GM12878 (cell line): ENCODE measurements at places on chromosomes 5 and 9.
A peak's percentile ranks its signal among the peaks of the same experiment; 100 is the strongest.

DNA sequence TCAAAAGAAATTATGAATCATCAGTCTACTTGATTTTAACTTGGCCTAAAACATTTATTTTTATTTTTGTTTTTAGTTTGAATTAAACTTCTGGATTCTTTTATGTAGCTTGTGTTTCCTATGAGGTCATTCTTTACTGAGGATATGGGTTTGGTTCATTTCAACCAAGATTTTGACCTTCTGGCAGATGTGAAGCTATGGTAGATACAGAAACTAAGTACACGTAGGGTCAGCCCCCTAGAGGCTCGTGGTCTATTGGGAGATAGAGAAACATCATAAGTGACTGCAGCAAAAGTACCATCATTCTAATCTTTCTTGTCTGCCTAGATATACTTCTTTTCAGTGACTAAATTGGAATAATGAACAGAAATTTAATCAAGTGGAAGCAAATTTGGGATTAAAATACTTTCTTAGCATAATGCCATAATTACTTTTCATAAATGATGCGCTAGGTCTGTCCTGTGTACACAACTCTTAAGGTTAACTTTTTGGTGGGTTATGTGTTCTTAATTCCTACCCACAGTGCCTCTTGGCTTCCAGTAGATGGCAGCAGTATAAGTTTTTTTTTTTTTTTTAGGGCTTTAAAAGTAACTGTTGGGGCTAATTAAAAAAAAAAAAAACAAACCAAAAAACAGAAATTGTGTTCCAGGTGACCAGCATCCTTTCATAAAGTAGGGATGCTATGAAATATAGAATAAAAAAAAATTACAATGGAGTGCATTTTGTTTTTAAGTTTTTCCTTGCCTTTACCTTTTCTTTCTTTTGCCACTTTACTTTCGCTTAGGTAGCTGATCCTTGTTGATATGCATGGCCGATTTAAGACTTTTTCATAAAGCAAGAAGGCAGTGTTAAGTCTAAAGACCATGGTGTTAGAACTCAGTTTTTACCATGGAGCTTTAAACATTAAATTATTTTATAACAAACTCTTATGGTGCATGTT lies 49.9 kb downstream of the LRRTM2 start:
- H3K27me3 ChIP-seq = no peaks in the 10 kb centered on the region
- DNase-seq = no peak
- H3K36me3 ChIP-seq = peaks cover 7% of the 10 kb centered on the region; the same call in 1 of the 2 replicates
- H3K27ac ChIP-seq = no peak overlapping the region
- no peak overlapping the region for H3K4me3 ChIP-seq
- no peaks in the 10 kb centered on the region for H3K4me1 ChIP-seq

DNA sequence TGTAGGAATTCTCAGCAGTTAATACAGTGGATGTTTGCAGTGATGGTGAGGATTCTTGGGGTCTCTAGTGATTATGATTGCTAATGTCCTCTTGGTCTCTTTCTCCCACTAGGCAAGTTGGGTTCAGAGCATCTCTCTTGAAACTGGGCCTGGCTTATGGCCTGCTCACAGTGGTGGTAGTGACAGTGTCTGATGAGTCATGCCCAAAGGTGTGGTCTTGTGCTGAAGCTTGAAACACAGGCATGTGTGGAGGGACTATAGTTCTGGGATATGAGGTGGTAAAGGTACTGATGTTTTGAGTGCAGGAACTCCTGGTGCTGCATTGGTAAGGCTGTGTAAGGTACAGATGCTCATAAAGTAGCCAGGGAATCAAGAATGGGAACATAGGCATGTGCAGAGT lies 231.1 kb downstream of the FAM170A start:
- no peak for DNase-seq
- H3K36me3 ChIP-seq = no peaks in the 10 kb centered on the region
- no peaks in the 10 kb centered on the region for H3K4me1 ChIP-seq
- H3K4me3 ChIP-seq = no peak overlapping the region
- no peaks in the 10 kb centered on the region for H3K27me3 ChIP-seq

DNA sequence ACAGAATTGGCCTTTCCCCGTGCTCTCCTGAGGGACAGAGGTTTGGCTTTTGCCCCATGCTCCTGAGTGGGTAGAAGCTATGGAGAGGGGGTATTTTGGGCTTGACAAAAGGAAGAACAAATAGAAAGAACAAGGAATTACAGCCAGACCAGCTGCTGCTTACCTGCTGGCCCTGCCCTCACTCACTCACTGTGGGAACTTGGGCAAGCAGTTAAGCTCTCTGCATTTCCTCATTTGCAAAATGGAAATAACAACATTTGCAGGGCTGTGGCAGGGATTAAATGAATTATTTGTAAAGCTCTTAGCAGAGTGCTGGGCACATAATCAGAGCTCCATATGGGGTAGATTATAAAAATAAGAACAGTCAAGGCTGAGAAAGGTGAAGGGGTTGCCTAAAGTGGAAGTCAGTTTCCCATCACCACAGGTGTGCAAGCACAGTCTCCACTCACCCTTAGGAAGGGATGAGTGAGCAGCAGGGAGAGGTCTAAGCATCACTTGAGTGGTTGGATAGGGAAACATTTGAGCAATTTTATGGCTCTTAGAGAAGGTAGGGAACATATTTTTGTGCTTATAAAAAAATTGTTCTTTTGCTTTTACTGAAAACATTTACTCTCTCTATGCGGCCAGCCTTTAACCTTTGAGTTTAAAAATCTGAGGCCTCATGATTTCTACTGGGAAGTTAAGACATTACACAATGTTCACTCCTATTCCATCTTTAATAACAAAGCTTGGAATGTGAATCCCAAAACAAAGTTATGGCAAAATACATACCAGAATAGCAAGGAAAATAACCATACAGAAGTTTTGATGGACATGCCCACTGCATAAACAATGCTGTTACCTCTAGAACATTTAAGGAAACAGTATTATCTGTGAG lies 42.8 kb upstream of the LHFPL2 start:
- H3K4me3 ChIP-seq = no peak overlapping the region
- H3K36me3 ChIP-seq = no peaks in the 10 kb centered on the region
- no peak overlapping the region for H3K27ac ChIP-seq
- no peak for DNase-seq

GRCh38 chr5:168985454-168985853 lies 315.5 kb downstream of the SLIT3 start:
- no peak overlapping the region for H3K4me3 ChIP-seq
- DNase-seq = no peak
- no peaks in the 10 kb centered on the region for H3K27me3 ChIP-seq
- no peak overlapping the region for H3K27ac ChIP-seq

- no peaks in the 10 kb centered on the region for H3K36me3 ChIP-seq
- H3K4me3 ChIP-seq = no peak overlapping the region
- DNase-seq = no peak
- H3K27ac ChIP-seq = no peak overlapping the region
- H3K27me3 ChIP-seq = no peaks in the 10 kb centered on the region
Observed at GRCh38 chr9:78292716-78293497, 4.0 kb upstream of the PSAT1 start.

DNA sequence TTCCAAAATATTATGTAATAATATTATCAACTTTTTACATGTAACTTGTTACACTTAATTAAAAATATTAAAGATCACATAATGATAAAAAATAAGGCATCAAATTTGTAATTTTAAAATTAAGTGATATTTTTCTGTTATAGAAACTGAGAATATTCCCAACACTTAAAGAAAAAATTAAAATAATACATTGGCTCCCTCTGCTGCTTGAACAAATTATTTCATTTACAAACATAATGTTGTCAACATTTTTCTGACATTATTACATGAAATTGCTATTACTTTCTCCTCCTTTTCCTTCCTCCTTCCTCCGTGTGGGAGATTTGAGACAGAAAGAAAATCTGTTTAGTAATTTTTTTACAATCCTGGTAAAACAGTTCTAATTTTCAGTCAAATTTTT lies 42.3 kb downstream of the RNF180 start:
- H3K4me1 ChIP-seq = no peaks in the 10 kb centered on the region
- H3K36me3 ChIP-seq = no peaks in the 10 kb centered on the region
- no peaks in the 10 kb centered on the region for H3K27me3 ChIP-seq
- no peak overlapping the region for H3K4me3 ChIP-seq
- H3K27ac ChIP-seq = no peak overlapping the region
- no peak for DNase-seq

GRCh38 chr9:132150256-132150655 lies 11.6 kb upstream of the NTNG2 start:
- no peaks in the 10 kb centered on the region for H3K4me1 ChIP-seq
- no peaks in the 10 kb centered on the region for H3K36me3 ChIP-seq
- DNase-seq = no peak
- no peak overlapping the region for H3K27ac ChIP-seq

- no peak overlapping the region for H3K4me3 ChIP-seq
- no peak for DNase-seq
- no peak overlapping the region for H3K27ac ChIP-seq
- no peaks in the 10 kb centered on the region for H3K27me3 ChIP-seq
- no peaks in the 10 kb centered on the region for H3K4me1 ChIP-seq
- no peaks in the 10 kb centered on the region for H3K36me3 ChIP-seq
Observed at GRCh38 chr9:16482764-16483163, 387.7 kb downstream of the BNC2 start.

GRCh38 chr5:61486476-61486875 lies 154.4 kb downstream of the ZSWIM6 start:
- H3K36me3 ChIP-seq = no peaks in the 10 kb centered on the region
- no peak overlapping the region for H3K27ac ChIP-seq
- H3K4me1 ChIP-seq = no peaks in the 10 kb centered on the region
- no peak overlapping the region for H3K4me3 ChIP-seq

GRCh38 chr9:100307080-100307479 lies 45.7 kb downstream of the TEX10 start:
- no peaks in the 10 kb centered on the region for H3K27me3 ChIP-seq
- no peak for DNase-seq
- H3K36me3 ChIP-seq = peaks cover 2% of the 10 kb centered on the region
- H3K4me3 ChIP-seq = no peak overlapping the region
- H3K4me1 ChIP-seq = no peaks in the 10 kb centered on the region

- peak overlapping the region; percentile 95 for H3K27ac ChIP-seq
- H3K27me3 ChIP-seq = no peaks in the 10 kb centered on the region
- peaks cover 18% of the 10 kb centered on the region; the same call in 1 of the 2 replicates for H3K36me3 ChIP-seq
- DNase-seq = no peak
- H3K4me1 ChIP-seq = peaks cover 53% of the 10 kb centered on the region
Observed at GRCh38 chr9:37301042-37301853, 121.2 kb upstream of the GRHPR start.

DNA sequence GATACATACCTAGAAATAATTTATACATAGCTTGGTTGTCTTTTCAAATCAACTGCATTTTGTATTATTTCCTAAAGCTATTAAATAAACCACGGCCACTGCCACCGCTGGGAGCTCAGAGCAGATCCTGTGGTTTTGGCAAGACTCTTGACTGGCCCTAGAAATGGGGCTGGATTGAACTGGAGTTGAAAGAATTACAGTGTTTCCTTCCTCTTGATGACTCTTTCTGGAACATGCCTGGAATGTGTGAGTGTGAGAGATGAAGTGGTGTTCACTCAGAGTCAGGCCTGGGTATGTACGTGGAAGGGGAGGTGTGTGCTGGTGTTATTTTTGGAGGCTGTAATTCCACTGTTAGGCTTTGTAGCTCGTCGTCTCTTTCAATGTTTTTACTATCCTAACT lies 45.9 kb downstream of the TEK start:
- DNase-seq = no peak
- no peak overlapping the region for H3K27ac ChIP-seq
- H3K36me3 ChIP-seq = no peaks in the 10 kb centered on the region
- H3K4me3 ChIP-seq = no peak overlapping the region
- no peaks in the 10 kb centered on the region for H3K27me3 ChIP-seq
- H3K4me1 ChIP-seq = no peaks in the 10 kb centered on the region

DNA sequence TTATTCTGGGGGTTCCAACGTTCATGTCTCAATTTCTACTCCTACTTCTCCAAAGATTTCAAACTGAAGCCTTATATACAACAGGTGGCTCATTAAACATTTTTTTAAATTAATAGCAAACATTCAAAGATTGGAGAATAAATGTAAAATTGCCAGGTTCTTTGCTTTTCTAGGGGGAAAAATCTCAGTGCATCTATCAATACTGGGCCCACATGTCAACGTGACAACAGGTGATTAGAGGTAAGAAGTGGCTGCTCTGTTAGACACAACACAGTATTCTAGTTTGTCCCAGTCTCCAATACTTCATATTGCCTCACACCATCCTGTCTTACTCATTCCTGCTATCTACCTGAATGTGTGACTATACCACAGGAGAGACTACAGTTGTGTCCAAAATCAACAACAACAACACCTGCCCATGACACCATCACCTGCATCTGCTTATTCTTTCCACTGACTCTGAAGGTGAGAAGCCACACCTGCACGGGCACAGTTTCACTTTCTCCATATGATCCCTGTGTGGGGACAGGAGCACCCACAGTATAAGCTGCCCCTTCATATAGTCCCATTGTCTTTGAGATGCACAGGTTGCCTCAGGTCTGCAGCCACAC lies 110.2 kb downstream of the LHFPL2 start:
- H3K4me1 ChIP-seq = peaks cover 5% of the 10 kb centered on the region
- H3K4me3 ChIP-seq = no peak overlapping the region
- no peak overlapping the region for H3K27ac ChIP-seq
- no peaks in the 10 kb centered on the region for H3K27me3 ChIP-seq
- no peaks in the 10 kb centered on the region for H3K36me3 ChIP-seq

- H3K4me1 ChIP-seq = no peaks in the 10 kb centered on the region
- no peak overlapping the region for H3K27ac ChIP-seq
- DNase-seq = no peak
- no peak overlapping the region for H3K4me3 ChIP-seq
Observed at GRCh38 chr5:133494232-133494922, 118.0 kb downstream of the FSTL4 start.

- no peaks in the 10 kb centered on the region for H3K27me3 ChIP-seq
- no peaks in the 10 kb centered on the region for H3K36me3 ChIP-seq
- no peak overlapping the region for H3K4me3 ChIP-seq
- no peaks in the 10 kb centered on the region for H3K4me1 ChIP-seq
- no peak for DNase-seq
Observed at GRCh38 chr5:121701731-121702130, 150.0 kb upstream of the FTMT start.

DNA sequence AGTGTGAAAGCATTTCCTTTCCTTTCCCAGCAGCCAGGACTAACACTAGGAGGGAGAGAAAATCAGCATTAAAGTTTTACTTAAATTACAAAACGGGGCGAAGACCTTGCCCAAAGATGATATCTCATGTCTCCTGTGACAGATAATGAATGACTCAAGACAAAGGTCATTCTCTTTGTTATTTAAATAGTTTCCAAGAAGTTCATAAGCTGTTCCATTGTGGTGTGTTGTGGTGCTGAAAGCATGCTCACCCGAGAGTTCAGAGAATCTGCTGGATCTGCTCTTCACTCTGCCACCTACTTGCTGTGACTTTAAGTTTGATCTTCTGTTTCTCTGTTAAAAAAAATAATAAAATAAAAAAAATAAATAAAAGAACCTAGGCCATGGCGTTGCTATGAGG lies 265.9 kb upstream of the NR4A3 start:
- no peak for DNase-seq
- H3K4me3 ChIP-seq = no peak overlapping the region
- H3K27me3 ChIP-seq = no peaks in the 10 kb centered on the region
- H3K36me3 ChIP-seq = no peaks in the 10 kb centered on the region
- no peak overlapping the region for H3K27ac ChIP-seq
- no peaks in the 10 kb centered on the region for H3K4me1 ChIP-seq

GRCh38 chr5:54792611-54793404 lies 192.6 kb downstream of the ESM1 start:
- H3K27ac ChIP-seq = no peak overlapping the region
- no peak overlapping the region for H3K4me3 ChIP-seq
- H3K27me3 ChIP-seq = no peaks in the 10 kb centered on the region; the same call in 1 of the 2 replicates
- no peaks in the 10 kb centered on the region for H3K4me1 ChIP-seq
- H3K36me3 ChIP-seq = no peaks in the 10 kb centered on the region
